ENCODE measurements at places on chromosomes 6 and 20.

- DNase-seq, result no peak
Observed at GRCh38 chr6:69732045-69732444, 64.8 kb downstream of the LMBRD1 start.

GRCh38 chr6:2514965-2515543 lies 235.7 kb downstream of the MYLK4 start:
- no peak for DNase-seq

GRCh38 chr6:154916857-154917256 lies 78.3 kb upstream of the TIAM2 start:
- no peak for DNase-seq

DNA sequence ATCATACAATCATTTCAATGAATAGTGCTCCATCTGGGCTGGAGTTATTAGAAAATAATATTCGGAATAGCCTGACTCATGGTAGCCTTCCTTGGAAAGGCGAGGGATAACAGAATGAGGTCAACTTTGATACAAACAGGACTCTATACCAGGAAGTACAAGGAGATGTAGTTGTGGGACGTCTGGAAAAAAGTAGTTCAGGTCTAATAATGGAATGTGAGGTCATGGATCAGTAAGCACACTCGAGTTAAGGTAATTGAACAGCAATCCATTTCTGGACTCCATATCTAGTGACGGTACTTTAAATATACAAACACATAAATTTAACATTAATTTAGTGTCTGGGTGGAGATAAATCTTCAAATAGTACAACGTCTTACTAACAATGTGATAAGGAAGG lies 1204.0 kb upstream of the ADGRB3 start:
- no peak for DNase-seq

DNA sequence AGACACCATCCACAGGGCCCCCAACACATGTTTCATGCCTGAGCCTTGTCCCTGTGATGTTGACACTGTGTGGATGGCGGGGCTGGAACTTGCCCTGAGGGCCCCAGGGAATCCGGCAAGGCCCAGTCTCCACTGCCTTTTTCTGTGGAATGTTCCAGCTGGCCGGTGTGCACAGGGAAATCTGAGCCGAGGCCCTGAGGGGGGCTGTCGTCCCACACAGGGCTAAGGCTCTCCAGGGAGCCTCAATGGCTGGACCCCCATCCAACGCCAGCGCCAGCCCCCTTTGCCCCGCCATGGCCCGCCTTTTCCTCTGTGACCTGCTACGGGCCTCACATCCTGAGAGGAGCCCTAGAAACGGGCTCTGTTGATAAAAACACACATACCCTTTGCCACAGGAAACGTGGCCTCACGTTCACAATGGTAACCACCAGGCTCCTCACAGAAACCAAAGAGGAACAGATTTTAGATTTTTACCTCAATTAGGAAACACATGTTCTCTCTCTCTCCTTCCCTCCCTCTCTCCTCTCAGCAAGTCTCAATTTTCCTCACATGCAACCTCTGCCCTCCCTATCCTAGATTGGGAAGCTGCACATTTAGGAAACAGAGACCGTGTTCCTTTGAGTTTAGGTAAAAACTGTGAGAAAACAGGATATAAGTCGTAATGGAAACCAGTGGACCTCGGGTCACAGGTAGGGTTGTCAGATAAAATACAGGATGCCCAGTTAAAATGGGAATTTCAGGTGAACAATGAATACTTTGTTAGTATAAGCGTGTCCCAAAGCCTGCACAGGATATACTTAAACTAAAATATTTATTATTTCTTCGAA lies 13.7 kb upstream of the ZNF831 start:
- no peak for DNase-seq

- no peak for DNase-seq
Observed at GRCh38 chr6:150269130-150269856, 99.5 kb upstream of the IYD start.

DNA sequence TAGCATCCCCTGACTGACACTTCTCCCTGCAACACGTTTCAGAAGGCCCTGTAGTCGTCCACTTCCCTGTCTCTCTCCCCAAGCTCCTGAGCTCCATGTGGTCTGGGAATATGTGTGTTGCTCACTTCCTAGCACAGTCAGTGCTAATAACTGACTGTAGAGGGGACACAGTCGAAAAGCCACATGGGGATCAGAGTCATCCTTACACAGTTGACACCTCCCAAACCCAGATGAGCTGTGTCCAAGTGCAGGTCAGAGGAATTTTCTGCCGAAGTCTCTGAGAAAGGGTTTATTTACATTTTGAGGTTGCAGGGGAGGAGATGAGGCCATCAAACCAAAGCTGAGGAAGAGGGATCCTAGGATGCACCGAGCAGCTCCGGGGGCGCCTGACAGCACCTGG lies 3.5 kb upstream of the ADAM33 start:
- DNase-seq, result no peak

DNA sequence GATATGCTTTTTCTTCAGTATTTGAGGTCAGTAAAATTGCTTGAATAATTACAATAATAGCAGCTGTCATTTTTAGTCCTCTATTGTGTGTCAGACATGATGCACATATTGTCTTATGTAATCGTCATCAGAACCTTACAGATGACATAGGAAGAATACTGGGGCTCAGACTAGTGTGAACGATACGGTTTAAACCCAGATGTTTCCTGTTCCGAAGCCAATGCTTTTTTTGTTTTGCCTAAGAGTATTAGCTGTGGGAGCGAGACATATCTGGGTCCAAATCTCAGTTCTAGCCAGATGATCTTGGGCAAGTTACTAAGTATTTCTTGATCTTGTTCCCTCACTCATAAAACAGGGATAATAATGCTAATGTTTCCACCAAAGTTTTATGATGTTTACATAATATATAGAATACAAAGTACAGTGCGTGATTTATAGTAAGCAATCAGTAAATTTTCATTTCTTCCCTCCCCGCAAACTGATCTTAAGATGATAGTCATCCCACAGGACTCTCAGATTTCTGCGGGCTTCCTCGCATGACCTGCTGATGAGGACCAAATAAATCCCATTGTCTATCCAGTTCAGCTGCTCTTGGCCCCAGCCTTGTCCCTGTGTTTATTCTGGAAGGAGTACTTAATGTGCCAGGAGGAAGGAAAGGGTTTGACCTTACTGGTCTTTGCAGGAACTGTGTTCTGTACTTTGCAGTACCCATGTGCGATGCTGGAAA lies 98.2 kb downstream of the CAP2 start:
- no peak for DNase-seq

GRCh38 chr20:15289337-15289736 lies 951.9 kb upstream of the FLRT3 start:
- no peak for DNase-seq

DNA sequence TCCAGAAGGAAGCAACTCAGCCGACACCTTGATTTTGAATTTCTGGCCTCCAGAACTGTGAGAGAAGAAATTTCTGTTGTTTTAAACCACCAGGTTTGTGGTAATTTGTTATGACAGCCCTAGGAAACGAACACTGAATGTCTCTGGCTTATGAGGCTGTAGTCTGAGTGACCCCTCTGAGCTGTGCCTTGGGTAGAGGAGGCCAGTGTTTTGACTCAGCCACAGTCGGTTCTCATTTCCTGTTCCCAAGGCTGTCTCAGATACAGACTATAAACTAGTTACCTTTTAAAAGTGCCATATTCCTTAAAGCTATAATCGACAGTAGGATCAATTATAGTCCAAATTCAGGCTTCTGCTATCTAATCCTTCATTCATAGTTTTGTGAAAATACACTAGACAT lies 391.2 kb upstream of the MAP3K7 start:
- DNase-seq, result no peak

GRCh38 chr6:75204959-75205775 lies 686 bp downstream of the COL12A1 start:
- DNase-seq, result no peak

DNA sequence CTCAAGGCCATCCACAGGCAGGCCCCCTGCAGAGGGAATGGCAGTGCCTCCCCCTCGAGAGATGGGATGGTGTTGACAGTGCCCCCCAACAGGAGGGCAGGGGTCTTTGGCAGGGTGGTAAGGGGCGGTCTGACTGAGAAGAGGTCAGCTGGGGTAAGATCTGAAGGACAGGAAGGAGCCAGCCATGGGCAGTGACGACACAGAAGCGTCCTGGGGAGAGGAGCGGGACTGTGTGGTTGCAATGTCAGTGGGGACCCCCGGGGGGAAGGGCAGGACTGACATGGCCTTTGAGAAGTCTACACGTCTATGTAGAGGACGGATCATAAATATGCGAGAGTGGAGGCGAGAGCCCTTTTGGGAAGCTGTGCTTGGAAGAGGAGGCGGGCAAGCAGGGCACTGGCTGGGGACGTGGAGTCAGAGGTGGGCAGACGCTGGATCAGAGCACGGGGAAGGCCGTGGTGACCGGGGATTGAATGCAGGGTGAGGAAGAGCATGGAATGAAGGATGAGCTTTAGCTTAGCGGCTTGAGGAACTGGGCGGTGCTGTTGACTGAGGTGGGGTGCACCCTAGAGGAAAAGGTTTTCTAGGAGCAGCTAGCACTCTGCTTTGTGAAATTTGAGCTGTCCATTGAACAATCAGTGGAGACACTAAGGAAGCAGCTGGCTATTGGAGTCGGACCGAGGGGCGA lies 82.5 kb upstream of the AGPAT4 start:
- DNase-seq, result no peak

DNA sequence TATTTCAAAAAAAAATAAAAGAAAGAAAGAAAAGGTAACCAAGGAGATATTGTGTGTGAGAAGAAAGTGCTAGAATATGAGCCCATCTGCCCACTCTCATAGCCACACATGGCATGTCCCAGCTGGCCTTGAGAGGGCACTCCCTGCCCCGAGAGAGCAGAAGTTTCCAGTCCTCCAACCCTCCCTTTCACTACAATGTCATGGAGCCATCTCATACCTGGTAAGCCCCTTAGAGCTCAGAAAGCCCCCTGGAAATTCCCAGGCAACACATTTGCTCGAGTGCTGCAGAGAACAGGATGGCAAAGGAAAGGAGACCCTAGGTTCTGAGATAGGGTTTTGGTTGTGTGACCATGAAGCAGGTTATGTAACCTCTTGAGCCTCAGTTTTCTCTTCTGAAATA lies 75.8 kb upstream of the RIN2 start:
- no peak for DNase-seq

DNA sequence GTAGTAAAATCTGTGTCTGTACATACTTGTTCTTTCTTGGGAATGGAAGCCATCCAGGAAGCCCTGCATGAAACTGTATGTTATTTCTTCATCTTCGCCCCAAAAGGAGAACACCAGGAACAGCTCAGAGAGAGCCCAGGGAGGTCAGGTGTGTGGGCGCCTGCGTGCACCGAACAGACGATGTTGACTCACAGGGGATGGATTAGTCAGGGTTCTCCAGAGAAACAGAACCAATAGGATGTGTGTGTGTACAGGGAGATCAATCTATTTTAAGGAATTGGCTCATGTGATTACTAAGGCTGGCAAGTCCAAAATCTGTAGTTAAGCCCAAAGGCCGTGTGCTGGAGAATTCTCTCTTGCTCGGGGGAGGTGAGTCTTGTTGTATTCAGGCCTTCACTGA lies 45.7 kb downstream of the RNASET2 start:
- no peak for DNase-seq

DNA sequence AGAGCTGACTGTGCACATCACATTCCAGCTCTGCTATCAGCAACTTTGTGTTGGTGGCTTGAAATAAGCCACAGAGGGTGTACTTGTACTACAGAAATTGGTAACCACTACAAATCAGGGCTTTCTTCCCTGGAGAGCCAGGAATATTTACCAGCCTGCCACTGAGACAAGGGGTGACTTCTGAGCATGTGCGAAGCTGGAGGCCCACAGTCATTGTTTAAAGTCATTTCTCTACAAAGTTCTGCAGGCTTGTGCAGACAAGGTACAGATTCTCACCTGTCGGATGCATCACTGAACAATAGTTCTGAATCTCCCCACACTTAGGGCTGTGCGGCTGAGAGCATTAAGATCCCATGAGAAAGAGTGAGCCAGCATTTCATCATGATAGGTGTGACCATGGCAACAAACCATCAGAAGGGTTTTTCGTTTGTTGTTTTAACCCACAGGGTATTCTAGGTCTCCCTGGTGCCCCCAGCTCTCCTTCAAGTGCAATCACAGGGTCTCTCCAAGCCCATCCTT lies 292.8 kb downstream of the CDC5L start:
- no peak for DNase-seq

DNA sequence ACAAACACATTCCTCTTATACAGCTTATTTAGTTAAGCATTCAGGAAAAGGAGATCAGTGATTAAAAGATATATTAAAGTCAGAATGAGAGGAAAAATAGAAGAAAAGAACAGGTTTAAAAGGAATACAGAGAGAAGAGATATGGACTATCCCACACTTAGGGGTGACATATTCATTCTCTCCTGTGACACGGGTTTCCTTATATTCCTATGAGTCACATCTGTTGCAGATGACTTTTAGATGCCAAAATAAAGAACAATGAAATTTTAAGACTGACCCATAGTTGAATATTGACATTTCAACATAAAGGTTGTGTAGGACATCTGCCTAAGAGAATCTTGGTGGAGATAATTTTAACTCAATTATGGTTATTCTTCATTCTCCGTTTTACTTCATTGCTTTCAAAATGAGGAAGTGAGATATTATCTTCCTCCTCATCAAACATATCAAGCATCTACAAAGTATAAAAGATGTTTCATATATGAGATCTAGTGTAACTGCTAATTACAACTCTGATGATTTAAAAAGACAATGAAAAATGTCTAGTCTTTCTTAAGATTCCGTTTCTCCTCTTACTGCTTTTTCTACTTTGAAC lies 1336.7 kb upstream of the CITED2 start:
- no peak for DNase-seq

GRCh38 chr6:28880894-28881780 lies 42.6 kb downstream of the TRIM27 start:
- DNase-seq, result peak; percentile 84

DNA sequence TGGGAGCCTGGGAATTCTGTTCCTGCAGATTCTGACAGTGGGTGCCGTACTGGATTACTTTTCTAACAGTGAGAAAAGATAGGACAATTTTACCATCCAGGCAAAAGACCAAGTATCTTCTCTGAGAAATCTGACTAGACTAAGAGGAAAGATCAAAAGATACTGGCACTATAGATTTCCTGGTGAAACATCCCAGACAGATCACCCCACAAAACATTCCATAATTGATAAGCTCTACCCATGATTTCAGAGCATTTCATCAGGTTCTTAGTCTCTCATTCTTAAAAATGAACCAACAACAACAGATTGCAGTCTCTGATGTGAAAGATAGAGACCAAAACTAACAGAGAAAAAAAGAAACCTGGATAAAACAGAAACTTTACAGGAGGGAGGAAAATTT lies 13.6 kb upstream of the UBR2 start:
- DNase-seq, result no peak

DNA sequence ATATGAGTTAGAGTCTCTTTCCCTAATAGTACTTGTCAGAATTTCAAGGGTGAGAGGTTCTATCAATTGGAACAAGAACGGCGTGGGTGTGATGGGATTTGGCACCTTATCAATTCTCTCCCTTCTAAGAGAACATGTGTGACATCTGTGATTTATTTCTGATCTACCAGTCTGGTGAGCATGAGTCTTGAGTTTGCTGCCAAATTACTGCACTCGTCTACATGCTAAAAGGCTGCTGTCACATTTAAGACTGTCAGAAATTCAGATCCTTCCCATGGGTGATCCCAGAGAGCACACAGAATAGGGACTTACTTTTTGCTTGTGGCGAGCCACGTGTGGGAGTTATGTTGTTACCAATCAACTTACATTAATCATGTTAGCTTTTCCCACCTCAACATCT lies 370.2 kb upstream of the SASH1 start:
- DNase-seq, result no peak

- no peak for DNase-seq
Observed at GRCh38 chr20:38108986-38109541, 56.0 kb downstream of the TGM2 start.

GRCh38 chr6:125066964-125067363 lies 86.6 kb upstream of the TPD52L1 start:
- DNase-seq, result no peak

Data from Ammon's horn (tissue), 1 donor.